ENCODE measurements at places on chromosomes 7 and 10.

DNA sequence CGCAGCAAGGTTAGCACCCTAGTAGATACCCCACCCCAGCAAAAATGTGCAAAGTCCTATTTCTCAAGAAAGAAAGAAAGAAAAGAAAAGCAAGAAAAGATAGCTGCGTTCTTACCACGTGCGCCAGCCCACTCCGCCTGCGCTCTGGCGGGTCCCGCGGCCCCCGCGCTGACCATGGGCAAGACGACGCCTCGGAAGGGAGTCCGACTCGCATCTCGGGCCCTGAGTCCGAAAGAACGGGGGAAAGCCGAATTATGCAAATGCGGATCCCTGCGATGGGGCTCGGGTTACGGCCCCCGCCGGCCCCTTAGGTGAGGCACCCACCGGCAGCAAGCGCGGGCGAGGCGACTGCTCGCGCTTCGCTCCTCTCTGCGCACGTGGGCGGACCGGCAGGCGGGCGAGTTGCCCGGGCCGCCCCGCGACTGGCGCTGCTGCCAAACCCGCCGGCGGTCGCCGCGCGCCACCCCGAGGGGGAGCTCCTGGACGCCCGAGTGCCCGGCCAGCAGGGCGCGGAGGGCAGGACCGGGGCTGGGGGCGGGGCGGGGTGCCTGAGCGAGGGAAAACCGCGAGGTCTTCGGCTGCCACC, 2.4 kb upstream of the EGR2 start:
- no peak for DNase-seq

DNA sequence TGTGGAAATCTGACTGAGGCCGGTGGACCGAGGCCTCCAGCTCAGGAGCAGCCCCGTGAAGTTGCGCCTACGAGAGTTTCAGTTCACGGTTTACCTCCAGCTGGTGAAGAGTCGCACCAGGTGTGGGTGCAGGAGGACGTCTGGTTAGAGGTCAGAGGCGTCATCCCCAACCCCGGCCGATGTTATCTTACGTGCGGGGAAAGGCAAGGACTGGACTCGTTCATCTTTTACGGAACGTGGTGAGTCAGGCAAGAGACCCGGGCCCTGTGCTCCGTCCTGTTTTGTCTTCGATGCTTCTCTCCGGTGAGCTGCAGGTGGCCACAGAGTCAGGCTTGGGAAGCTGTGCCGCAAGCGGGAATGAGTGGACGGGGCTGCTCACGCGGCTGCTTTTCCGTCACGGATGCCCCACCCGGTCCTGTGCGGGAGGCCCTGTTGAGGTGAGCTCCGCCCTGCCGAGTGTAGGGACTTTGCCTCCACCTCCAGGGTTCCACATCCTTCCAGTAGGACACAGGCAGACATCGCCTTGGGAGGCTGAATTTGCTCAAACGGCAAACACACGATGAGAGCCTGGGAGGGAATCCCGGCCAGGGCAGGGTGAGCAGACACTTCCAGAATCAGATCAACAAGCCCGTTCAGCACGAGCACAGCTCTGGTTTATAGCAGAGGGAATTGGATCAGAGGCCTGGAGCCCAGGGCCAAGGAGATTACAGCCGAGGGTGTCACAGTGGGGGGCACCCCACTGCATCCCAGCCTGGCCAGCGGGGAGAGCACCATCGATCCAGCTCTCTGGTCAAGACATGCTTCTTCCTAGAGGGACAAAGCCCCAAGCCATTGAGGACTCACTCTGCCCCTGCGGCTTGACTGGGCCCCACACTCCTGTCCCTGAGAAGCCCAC, 50.1 kb upstream of the INPP5A start:
- no peak for DNase-seq

DNA sequence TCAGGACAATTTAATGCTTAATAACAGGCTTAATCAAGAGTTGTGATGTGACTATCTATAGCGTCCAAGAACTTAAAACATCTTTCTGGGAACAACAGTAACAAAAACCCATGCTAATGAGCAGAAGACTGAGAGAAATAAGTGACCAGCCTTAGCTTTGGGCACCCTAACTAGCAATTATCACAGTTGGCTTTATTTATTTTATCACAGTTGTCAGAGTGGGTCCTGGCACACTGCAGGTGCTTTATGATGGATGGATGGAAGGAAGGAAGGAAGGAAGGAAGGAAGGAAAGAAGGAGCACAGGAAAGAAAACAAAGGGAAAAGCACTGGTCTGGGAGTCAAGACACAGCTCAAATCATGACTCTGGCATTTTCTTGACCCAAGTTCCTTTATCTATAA, 181.1 kb downstream of the SKAP2 start:
- no peak for DNase-seq

DNA sequence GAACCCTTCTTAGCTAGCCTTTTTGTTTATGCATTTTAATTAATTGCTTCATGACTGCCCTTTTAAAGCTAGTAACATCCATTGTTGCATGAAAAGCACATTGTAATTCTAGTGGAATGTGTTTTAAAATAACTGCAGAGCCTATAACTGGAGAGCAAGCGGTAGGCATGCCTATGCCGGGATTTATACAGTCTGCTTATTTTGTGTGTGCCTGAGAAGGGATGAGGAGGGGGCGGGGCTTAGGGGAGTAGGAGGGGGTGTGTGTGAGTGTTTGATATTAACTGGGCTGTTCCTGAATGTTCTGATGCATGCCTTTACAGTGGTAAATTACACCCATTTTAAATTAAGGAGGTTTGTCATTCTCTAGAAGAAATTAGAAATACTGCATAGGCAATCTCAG, 208.1 kb downstream of the TCF7L2 start:
- DNase-seq: no peak

DNA sequence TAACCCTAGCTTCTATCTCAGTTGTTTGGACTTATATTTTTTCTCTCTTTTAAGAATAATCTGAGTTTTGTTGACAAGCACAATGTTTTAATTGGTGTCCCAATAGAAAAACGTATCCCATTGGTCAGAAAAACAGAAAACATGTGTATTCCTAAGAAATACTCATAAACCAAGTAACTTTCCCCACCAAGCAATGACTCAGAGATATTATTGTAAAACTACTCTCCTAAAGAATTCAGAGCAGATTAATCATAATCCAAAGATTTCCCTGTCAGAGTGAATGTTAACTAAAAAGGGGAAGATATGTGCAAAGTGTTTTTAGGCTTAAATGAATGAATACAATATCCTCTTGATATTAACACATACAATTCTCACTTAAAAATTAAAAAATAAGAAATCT, 29.4 kb upstream of the MBL2 start:
- no peak for DNase-seq

DNA sequence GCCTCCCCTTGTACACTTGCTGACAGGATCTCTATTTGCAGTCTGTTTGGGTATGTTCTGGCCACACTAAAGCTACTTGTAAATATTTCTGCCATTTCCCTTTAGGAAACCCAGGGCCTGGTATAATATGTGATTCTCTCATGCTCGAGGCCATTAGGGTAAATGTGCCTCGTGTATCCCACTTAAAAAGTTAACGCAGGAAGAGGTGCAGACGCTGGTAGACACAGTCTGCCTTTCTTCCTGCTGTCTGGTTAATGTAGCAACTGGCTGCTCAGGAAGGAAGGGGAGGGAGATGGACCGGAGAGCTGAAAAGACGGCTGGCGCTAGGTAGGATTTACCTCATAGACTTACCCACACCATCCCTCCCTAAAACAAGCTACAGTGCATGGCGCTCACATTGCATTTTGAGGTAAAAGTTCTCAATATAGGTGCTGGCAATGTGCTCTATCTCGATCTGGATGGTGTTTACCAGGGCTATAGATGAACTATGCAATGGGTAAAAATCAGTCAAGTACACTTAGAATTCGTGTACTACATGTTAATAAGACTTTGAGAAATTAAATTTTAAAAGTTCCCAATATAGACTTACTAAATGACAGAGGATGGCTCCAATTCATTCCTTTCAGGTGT, 125.9 kb downstream of the JAZF1 start:
- DNase-seq: no peak

DNA sequence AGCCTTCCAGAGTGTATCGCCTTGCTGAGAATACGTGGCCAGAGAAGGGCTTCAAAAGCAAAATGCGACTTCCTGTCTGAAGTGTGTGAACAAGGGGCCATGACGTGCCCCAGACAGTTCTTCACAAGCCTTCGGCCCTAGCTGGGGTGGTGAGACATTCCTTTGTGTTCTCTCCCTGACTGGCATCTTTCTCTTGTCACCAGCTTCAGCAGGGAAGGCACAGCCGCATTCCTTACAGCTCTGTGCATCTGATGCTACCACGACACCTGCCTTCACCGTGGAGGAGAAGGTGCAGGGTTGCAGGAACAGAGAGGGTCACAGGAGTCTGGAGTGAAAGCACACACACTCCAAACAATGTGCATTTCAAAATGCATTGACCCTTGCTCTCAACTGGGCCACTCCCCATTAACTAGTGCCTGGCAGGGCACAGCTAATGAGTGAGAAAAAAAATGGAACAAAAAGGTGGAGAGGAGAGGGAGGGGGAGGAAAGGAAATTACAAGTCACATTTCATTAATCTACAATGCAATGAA, 93.4 kb downstream of the GPR26 start:
- DNase-seq: no peak

- no peak for DNase-seq
These were observed 13.6 kb upstream of the MICU1 start for GRCh38 chr10:72639441-72639873.

DNA sequence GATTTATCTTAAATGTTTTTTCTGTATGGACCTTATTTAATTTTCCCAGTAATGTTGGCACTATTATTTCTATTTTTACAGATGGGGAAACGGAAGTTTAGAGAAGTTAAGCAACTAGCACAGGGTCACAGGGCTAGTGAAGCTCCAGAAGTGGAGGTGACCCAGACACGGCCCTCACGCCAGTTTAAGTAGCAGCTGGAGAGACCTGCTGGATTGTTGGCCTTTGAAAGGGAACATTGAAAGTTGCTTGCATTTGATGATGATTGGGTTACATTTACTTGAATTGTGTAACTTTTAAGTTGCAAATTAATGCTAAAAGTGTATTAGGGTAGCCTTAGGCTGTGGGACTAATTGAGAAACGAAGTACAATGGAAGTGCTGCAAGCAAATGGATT, 25.6 kb downstream of the CDK14 start:
- no peak for DNase-seq

- no peak for DNase-seq
These were observed 13.2 kb downstream of the ARHGAP19 start for GRCh38 chr10:97279121-97279815.
